Activated T-cell treated with anti-CD3 and anti-CD28 coated beads, Interleukin-2, amount 50 U/mL, for 24 hours (primary cell): ENCODE measurements at places on chromosomes 5 and 9.

DNA sequence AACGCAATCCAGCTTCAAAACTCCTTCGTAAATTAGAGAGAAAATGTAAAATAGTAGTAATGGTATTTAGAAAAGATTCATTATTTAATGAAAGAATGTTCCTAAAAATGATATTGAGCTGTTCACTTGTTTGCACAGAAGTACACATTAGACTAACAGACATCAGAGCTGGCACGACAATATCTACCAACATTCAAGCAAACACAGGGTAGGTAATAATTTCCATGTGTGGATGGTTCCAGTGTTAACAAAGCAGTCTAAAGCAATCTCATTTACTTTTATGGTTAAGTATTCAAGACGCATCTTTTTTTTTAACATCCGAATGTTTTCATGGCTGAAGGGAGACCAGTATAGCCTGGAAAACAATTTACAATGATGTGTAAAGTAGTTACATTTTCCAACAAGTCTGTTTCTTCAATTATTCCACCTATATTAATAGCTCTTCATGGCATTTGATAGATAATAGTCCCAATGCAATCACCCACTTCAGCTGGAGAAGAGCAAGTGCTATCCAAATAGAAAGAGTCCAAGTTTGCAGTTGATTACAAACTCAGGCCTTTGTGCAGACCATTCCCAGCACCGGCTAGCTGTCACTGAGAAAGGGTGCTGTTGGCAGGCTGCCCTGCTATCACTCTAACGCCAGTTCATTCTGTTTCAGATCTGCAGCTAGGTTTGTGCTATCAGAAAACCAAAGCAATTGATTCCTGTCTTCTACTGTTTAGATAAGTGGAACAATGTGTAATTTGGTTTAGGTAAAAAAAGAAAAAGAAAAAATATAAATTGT is 458.8 kb downstream of the DTWD2 start:
- DNase-seq, result no peak

GRCh38 chr5:82313016-82313415 is 34.9 kb upstream of the RPS23 start:
- no peak for DNase-seq

DNA sequence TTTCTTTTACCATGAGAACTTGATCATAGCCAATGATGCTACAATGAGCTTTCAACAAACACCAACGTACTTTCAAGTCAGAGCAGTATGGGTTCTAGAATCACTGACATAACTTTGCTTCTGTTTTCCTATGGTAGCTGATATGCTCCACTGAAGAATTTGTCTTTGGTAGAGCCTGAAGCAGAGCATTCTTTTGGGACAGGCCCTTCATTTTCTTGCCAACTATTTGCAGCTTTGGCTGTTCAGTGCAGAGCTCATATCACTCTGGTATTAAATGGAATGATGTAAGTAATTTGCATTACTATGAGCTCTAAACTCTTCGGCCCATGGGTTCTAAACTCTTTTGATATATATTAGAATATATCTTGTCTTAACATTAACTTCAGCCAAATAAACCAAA is 51.8 kb upstream of the APC start:
- no peak for DNase-seq

DNA sequence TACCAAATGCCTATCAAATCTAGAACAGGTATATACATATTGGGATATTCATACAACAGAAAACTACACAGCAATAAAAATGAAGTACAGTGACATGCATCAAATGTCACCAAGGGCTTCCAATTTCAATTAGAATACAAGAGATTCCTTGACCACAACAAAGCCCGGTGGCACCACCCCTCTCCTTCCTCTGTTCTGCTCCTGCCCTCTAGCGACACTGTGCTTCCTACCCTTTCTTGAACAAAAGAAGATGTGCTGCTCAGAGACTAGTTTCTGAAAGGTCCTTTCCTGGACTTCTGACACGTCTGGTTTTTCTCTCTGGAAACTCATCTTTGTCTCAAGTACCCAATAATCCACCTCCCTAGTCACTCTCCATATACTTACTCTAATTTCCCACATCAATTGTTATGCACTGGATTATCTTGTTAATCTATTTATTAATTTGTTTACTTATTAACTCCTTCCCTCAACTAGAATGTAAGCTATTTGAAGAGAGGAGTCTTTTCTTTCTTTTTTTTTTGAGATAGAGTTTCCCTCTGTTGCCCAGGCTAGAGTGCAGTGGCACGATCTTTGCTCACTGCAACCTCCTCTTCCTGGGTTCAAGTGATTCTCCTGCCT is 70.4 kb upstream of the CTSV start:
- no peak for DNase-seq

GRCh38 chr5:53895091-53895683 is 334.7 kb downstream of the NDUFS4 start:
- no peak for DNase-seq

DNA sequence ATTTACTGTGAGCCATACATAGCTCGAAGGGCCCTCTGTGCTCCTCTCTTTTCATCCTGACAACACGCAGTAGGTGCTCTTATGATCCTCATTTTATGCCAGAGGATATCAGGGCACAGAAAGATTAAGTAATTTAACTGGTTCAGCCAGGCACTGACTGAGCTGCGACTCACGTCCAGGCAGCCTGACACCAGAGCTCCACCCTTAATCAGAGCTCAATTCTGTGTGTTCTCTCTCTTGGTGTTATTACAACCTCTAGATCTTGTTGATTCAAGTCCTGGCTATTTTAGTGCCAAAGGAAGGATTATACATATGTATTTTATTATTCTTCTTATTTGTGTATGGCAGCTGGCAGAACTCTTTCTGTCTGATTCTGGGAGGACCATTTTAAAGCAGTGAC is 59.7 kb downstream of the OSMR start:
- no peak for DNase-seq

DNA sequence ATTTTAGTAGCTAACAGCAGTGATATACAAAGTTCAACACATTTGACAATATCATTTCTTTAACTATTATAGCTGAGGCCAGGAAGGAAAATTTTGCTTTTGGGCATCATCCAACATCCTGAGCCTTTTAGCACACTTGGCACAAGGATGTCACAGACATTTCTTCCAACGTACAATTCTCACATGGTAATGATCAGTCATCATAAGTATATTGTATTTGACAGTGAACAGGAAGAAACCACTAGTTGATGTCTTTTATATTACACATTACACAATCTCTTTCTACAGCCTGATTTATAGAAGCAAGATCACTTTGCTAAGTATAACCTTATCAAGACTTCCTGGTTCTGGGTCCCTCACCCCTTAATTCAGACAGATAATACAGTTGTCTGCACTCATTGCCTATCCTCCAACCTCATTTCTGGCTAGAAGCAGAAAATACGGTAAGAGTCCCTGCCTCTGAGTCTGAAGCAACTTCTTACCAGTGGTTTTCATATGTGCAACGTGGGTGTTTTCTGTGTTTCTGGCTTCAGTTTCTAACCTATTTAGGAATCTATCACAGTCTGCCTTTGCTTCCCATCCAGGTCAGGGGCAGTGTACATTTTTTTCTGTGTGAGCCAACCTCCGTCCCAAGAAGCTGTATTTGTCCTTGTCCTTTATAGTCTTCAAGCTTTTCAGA is 167.8 kb downstream of the PAM start:
- DNase-seq, result no peak

GRCh38 chr9:137441289-137441934 is at the start of gene ENTPD8:
TSS of gene ENTPD8 (minus strand) at chr9:137441357. CDS start at chr9:137438285, 3,072 bp downstream.
- no peak for DNase-seq

DNA sequence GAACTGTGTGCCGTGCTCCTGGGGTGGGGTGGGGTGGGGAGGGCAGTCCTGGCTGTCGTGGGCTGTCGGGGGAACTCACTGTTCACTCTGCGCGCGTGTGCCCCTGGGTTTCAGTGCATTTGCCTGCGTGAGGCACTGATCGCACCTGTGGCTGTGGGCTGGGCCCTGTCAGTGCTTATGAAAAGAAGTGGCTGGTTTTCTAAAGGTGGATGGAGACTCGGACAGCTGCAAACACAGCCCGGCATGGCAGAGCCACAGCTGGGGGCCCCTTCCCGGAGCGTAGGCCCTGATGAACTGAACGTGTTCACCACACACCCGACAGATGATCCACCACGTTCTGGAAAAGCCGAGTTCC is 42.7 kb downstream of the NKD2 start:
- no peak for DNase-seq

DNA sequence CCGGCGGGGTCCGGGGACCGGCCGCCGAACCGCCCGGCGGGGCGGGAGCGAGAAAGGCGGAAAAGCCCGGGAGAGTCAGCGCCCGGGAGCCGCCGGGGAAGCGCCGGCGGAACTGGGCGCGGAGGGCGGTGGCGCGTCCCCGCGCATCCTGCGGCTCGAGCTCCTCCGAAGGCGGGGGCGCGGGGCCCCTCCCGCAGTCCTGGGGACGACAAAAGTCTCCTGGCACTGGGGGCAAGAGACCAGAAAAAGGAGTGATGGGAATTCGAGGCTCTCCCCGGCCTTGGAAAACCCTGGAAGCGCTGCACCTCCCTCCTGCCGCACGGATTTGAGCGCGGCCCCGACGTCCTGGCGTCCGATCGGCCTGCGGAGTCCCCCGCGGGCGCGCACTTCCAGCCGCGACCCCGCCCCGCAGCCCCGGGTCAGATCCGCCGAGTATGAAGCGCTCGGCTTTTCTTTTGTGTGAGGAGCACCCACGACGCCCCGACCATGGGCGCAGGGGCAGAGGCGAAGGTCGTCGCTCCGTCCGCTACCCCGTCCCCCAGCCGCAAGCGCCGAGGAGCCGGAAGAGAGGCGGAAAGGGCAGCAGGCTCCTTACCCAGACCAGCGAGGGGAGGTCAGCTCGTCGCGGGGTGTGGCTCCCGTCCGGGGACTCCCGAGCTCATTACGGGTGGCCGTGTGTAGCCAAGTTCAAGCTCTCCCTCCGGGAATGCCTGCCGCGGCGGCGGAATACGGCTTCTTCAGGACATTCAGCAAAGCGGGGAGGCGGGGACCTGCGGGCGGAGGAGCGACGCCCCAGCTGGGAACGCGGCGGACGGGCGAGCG is at the start of gene EPB41L4A:
Gene EPB41L4A, minus strand, starts transcription at position 114 of the 822 bp plus-strand sequence. CDS start 238 bp downstream, outside the sequence.
- peak; percentile 40 for DNase-seq

- no peak for DNase-seq
Measured at GRCh38 chr5:122629121-122629677, 145.7 kb upstream of the SNX2 start.

DNA sequence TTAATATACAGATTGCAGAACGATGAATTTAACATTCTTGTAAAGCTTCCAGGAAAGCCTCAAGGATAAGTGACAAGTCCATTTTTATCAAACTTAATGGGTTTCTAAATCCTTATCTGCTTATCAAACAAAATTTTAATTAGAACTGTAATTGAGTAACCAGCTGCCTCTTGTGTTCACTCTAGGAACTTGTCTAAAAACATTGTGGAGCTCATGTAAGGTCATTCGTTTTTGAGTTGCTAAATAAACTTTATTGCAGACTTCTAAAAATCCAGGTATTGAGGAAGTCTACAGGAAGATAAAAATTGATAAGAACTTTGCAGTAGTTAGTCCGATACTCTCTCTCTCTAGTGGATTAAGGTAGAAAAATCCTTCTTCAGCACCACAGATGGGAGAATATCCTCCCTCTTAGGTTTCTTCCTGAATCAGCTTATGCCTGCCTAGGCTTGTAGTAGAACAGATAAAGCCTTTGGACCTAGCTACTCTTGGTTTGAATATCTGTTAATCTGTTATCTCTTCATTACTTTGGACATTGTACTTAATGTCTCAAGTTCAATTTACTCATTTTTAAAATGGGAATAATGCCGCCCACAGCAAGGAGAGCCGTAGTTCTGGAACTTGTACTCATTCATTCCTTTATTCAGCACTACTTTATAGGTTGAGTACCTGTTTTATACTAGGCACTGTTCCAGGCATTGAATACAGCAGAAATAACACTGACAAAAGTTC is 60.0 kb upstream of the DHFR start:
- no peak for DNase-seq

GRCh38 chr5:57186194-57186593 is 12.3 kb downstream of the GPBP1 start:
- DNase-seq, result no peak

- DNase-seq, result no peak
Measured at GRCh38 chr5:42974536-42974935, 65.6 kb downstream of the ANXA2R start.

DNA sequence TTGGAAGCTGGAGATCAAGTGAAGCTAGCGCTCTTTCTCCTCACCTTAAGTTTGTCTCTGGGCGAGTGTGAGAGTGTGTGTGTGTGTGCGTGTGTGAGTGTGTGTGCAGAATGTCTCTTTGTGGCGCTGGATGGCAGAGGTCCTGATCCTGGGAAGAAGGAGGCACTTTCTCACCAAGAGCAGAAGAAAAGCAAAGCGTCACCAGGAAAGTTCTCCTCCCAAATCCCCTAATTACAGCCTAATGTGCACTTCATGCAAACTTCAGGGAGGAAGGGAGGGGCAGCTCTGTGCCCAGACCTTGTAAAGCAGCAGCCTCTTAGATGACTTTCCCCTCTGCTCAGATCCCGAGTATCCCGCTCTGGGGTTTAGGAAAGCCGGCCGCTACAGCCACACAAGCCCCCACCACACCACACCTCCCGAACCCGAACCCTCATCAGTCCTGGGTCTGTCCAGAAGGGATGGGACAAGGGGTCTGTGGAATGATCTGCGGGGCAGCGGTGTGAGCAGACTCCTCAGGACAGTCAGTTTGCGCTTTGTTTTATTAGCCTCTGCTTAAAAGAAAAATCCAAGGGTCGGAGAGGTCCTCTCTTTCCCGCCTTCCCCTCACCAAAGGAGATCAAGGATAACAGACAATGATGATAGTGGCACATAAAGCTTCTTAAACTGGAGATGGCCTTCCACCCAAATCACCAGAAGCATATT is at the start of gene HAPLN1:
Gene HAPLN1, minus strand, starts transcription at position 20 of the 702 bp plus-strand sequence. CDS start 47,332 bp downstream, outside the sequence.
- no peak for DNase-seq

DNA sequence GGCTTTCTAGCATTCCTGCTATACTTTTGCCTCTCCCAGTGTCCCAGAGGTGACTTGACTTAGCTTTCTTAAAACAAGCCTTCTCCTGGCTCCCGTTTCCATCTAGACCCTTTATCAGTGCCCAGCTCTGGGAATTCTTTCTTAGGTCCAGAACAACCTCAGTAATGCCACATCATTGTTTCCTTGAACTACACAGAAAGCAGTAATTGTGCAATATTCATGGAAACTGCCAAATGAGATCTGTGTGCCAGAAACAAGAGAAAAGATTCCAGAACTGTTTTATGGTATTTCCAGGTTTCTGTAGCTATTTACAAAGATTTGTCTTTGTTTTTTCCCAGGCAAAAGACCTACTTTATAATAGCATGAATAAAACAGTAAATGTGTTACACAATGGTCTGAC is 391.3 kb downstream of the SLCO4C1 start:
- no peak for DNase-seq

- DNase-seq, result no peak
Measured at GRCh38 chr9:89886281-89886700, 281.5 kb downstream of the GADD45G start.

GRCh38 chr5:2544003-2544402 is 207.5 kb downstream of the IRX2 start:
- no peak for DNase-seq
